EH (cell line): ENCODE measurements at places on chromosomes 16 and 17.

- no peak for DNase-seq
Observed at GRCh38 chr16:81469183-81469677, 24.6 kb downstream of the CMIP start.

DNA sequence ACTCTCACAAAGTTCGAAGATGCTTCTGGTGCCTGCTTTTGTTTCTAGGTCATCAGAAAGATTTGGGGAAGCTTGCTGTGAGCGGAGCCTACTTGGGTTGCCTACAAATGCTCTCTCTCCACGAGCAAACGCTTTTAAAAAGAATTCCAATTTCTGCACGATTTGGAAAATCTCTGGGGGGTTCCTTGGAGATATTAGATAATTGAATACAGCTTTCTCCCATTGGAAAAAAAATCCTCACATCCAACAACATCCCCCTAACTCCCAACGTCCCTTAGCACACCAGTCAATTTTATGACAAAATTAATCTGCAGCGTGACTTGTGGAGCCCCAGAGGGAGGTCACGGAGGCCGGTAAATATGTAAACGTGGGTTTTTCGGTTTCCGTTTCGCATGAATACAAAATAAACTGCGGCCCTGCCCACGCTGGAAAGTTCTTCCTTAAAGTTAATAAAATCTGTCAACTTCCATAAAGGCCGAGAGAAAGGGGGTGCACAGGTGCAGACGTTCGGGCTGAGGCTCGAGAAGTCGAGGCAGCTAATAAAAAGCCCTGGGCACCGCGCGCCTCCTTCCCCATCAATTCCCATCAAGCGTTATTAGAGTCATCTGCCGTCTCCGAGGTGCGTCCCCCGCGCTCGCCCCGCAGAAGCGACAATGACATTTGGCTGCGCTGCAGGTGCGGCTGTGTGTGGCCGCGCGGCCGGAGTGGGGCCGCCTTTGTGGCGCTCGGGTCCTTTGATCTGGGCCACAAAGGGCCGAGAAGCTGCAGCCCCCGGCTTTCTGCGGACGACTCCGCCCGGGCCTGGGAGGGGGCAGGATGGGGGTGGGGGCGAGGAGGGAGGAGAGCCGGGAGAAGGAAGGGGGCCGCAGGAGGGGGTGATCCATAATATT, 37.6 kb downstream of the SALL1 start:
- no peak for DNase-seq

- DNase-seq = no peak
Observed at GRCh38 chr17:72387969-72388368, 267.1 kb downstream of the SOX9 start.

DNA sequence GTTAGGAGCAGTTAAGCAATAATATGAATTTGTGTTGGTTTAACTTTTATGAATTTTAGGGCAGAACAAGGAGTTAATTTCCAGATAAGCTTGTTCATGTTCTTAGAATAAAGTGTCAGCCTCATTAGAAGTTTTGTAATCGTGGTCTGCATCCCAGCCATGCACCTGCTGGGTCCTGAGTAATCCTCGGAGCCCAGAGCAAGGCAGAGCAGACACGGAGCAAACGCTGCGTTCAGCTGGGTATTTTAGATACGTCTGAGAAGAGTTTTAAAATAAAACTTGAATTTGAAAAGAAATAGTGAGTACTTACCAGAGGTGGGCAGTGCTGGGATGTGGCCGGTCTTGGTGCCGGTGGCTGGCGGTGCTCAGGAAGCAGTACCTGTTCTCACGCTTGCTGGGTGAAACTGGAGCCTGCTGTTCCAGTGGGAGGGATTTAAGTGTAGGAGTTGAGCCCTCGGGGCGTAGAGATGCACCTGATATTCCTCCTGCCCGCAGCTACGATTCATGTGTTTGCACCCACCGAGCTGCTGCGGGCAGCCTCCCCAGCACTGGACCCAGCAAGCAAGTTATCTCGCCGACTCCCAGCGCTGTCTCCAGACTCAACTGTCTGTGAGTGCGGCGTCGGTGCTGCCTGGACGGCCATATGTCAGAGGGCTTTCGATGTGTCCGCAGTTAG, at the start of gene ZNF750:
Gene ZNF750 (minus strand): TSS at position 406 of the 676 bp plus-strand sequence. CDS start 7,568 bp downstream, outside the sequence.
- no peak for DNase-seq

DNA sequence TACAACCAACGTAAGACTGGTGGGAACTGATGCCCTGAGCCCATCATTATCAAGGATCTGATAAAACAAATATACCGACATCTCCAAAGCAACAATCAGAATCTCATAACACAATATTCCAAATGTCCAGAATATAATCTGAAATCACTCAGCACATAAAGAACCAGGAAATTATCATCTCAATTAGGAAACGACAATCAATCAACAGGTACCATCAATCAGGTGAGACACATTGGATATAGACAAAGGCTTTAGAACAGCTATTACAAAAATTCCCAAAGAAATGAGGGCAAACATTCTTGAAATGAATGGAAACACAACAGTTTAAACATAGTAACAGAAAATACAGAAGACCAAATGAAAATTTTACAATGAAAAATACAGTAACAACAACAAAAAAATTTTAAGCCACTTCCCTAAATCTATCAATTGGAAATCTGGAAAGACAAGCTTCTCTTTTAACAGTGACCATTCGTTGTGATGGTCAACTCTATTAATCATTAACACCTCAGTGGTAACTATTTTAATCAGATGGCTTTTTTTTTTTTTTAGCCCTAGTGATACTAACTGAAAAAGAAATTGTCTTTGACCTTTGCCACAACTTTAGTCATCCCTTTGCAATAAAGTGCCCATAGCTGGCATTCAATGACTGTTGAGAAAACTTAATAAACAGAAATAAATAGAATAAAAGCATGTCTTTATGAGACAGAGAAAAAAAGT, 70.4 kb downstream of the USP32 start:
- DNase-seq = no peak

GRCh38 chr16:8720967-8721308, 46.5 kb downstream of the ABAT start:
- DNase-seq = no peak

GRCh38 chr17:2106308-2106955, 51.5 kb downstream of the HIC1 start:
- no peak for DNase-seq

GRCh38 chr16:19127674-19128131, 13.9 kb downstream of the ITPRIPL2 start:
- DNase-seq = no peak

DNA sequence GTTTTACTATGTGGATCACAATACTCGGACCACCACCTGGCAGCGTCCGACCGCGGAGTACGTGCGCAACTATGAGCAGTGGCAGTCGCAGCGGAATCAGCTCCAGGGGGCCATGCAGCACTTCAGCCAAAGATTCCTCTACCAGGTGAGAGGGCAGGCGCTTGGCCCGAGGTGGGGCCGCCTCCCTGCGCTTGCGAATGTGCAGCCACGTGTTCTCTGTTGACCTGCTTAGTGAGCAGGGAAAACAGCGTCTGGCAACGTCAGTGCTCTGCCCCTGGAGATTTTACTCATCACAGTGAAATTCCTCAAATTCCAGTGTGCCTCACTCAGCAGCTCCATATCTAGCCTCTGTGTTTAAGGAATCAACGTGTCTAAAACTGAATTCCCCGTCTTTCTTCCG, 33.4 kb upstream of the CLEC18A start:
- peak; percentile 97 for DNase-seq

- DNase-seq = no peak
Observed at GRCh38 chr16:66469291-66469946, 42.3 kb downstream of the BEAN1 start.

DNA sequence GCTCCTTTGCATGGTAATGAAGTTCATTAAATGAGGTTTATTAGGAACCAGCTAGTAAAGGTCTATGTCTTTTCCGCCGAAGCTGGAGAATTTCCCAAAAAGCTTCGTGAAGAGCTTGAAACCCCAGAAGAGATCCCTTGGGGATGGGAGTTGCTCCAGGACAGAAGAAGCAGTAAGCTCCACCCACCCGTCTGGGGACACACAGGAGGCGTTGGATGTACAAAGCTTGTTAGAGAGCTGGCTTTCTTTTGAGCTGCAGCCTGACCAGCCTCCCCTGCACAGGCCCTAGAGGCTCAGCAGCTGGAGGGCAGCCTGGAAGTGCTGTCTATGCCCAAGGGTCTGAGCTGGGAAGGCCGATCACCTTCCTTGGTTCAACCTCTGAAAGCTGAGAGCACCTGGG, 147.4 kb upstream of the SDK2 start:
- no peak for DNase-seq

- DNase-seq = no peak
Observed at GRCh38 chr16:9152649-9153501, 61.4 kb downstream of the HAPSTR1 start.

DNA sequence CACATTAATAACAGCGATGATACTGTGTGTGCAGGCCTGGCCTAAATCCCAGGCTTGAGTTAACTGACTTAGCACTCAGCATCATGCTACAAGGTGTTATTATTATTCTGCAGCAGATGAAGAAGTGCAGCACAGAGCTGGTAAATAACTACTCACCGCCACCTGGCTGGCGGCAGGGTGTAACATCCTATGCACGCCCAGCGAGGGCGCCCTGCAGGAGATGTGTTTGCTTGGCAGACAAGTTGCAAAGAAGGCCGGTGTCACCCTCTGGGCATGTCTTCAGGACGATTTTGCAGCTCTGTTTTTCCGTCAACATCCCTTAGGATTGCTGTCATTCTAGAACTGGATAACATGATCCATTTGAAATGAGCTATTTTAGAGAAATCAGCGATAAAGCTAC, 30.1 kb downstream of the DNAH9 start:
- no peak for DNase-seq

DNA sequence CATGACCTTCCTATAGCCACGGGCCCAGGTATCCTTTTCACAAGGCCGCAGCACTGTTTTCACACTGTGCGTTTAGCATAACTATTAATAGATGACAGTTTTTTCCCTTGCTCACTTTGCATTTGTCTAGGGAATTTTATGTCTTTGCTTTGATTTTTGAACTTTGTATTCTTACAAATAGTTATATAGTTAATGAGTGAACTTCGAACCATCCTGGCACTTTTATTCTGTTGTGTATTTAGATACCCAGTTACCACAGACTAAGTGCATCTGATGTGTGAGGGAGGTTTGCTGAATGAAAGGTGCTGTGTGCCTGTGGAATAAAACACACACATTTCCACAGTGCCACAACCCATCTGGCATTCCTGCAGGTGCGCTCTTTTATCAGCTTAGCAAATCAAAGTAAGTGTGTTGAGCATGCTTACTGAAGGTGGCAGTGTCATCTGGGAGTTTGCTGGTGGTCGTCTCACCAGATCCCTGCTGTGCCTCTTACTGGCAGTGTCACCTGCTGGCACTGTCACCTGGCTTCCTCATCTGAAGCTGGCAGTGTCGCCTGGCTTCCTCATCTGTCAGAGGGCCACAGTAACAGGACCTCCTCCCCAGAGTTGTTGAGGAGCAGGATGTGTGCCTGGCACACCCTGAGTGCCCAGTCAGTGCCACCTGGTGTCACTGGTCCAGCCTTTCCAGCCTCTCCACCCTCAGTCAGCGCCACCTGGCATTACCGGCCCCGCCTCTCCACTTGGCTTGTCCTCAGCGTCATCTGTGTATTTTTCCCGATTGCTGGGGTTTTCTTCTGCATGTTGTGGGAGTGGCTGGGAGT, 37.6 kb downstream of the USP10 start:
- no peak for DNase-seq

- no peak for DNase-seq
Observed at GRCh38 chr17:58574025-58574424, 59.6 kb upstream of the MTMR4 start.

DNA sequence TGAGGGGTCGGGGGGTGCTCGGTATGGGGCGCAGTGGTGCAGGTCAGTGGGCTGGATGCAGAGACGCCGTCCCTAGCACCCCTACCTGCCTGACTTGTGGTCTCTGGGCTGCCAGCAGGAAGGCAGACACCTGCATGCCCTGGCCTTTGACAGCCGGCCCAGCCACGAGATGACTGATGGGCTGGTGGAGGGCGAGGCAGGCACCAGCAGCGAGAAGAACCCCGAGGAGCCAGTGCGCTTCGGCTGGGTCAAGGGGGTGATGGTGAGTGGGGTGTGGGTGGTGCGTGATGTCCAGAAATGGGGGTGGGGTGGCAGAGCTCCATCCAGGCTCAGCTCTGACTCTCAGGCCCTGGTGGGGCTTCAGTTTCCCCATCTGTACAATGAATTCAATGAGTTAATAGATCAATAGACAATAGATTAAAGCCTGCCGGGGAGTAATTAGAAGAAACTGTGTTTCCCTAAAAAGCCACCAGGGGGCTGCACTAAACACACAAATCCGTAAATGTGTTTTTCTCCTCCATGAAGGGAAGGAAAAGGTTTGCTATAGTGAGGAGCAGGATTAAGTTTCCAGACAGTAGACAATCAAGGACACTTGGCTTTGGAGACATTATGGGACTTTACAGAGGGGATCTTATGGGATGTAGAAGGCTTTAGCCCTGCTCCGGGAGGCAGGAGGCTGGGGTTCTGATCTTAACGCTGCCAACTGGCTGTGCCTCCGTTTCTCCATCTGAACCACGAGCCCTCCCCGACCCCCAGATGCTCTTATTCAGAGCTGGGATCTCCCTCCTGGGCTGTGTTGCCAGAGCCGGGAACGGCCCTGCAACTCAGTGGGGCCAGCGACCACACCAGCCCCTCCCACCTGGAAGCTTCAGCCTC, 2.2 kb downstream of the SLC12A3 start:
- DNase-seq = peak; percentile 69

GRCh38 chr17:71227841-71228240, 893.0 kb upstream of the SOX9 start:
- no peak for DNase-seq

DNA sequence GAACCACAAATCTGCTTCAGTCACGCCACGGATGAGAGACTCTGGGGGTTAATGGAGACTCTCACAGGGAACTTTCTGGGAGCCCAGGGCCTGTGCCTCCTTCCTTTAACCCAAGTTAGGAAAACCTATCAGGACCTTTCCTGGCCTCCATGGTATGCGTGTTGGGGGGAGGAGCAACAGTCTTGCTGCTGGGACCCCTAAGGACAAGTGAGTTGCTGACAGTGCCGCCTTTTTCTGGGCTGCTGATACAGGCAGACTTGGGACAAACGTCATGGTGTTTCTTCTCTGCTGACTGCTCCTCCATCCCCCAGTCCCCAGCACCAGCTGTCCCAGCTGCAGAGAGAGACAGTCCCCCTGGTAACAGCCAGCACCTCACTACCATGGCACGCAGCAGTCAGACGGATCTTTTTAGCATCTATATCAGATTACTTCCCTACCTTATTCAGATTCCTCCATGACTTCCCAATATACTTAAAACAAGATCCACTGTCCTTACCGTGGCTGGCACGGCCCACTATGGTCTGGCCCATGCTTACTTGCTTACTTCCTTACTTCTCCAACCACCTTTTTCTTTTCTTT, 6.5 kb downstream of the DPEP2NB start:
- no peak for DNase-seq

DNA sequence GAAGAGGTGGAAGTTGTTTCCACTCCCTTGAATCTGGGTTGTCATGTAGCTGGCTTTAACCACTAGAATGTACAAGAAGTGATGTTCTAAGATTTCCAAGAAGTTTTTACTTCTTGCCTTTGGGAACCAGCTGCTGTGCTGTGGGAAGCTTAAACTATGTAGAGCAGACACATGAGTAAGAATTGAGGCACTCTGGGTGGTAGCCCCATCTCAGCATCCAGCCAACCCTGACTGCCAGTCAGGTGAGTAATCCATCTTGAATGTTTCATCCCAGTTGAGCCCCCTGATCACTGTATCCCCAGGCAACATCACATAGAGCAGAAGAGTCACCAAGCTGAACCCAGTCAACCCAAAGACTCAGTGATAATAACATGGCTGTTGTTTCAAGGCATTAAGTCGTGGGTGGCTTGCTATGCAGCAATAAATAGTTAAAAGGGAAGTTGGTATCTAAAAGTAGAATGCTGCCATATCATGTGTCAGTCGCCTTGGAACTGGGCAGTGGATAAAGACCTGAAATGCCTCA, 62.8 kb upstream of the GPR139 start:
- no peak for DNase-seq

- no peak for DNase-seq
Observed at GRCh38 chr16:48833461-48833860, 223.5 kb upstream of the N4BP1 start.
